ENCODE measurements at places on chromosomes 2 and 18. TPM values are rescaled to one million over a fixed set of nuclear protein-coding genes. Genes with fewer than 3 reads are reported as not detected.

TIGD1 gene
- polyA plus RNA-seq = 9.0 TPM

DNA sequence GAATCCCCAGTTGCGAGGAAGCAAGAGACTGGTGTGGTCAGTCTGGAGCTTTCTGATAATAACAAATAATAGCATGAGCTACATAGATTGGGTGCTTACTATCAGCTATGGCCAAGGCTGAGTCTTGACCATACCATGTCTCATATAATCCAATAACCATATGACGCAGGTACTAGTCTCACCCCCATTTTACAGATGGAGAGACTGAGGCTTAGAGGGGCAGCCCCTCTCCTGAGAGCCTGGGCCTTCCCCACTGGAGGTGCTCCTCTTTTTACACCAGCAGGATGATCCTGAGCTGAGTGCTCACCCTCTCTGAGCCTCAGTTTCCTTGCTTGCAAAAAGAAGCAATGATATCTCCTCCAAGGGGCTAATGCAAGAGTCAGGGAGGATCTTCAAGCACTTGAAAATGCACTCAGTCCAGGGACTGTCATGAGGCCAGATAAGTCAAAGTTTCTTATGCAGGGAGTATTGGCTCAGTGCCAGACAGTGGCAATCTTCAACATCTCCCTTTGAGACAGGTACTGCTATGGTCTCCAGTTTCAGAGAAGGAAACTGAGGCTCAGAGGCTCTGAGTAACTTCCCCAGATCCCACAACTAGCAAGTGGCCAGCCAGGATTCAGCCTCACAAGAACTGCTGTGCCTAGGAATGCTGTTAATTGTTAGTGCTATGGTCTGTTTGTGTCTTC lies 149.7 kb downstream of the TFCP2L1 start:
- DNase-seq = no peak

DSEL gene
- 12.7 TPM for polyA plus RNA-seq

- DNase-seq = no peak
These were observed 248.1 kb upstream of the KLHL14 start for GRCh38 chr18:33020877-33021276.

TRABD2A gene
- not detected for polyA plus RNA-seq

ALPG gene
- not detected for polyA plus RNA-seq

DNA sequence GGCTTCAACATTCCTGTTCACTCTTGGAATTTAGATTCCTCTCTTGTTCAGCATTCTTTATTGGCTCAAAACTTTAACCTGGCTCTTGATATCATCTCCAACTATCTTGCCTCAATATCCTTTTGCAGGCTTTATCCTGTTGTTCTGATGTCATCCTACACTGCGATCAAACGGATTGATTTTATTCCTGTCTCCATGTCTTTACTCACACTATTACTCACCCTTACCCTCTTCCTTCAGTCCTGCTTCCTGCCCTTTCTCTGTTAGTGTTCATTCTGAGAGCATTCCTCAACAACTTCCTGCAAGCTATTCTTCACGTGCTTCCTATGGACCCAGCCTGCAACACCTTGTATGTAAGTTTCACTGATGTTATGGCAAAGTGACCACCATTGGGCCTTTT lies 264.7 kb downstream of the RNF152 start:
- no peak for DNase-seq

TEKT4 gene
- not detected for polyA plus RNA-seq

- DNase-seq = no peak
These were observed 103.6 kb upstream of the SERPINE2 start for GRCh38 chr2:224142397-224143312.

DNA sequence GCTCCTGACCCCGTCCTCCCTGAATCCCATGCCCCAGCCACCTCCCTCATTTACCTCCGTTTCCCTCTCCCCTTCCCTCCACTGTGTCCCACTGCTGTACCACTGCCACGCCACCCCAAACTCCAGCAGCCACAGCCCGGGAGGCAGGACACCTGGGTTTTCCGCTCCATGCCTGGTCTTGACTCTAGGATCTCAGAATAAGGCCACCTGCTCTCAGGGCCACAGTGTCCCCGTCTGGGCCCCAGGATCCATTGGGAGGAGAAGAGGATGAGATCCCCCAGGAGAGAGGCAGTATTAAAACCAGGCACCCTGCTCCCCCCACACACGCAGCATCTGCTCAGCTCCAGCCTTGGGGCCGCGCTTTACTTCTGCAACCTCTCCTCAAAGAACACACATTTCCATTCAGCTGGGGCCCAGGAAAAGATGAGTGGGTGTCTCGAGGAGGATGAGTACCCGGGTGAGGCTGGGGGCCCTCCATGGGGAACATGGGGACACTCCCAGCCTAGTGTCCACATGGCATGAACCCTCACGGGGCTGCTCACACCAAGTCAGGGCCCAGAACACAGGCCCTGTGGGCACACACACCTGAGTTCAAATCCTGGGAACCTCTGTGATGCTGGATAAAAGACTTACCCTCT lies 32.8 kb upstream of the TNS1 start:
- DNase-seq = no peak

All from muscle of arm (tissue), 14 donors.